Stimulated activated CD8-positive, alpha-beta memory T cell treated with anti-CD3 and anti-CD28 coated beads, Interleukin-15, amount 100 ng/mL, for 1 hour (primary cell): ENCODE measurements at places on chromosomes 6 and 20.

- no peak for DNase-seq
Observed at GRCh38 chr20:62286493-62287064, 16.2 kb upstream of the ADRM1 start.

DNA sequence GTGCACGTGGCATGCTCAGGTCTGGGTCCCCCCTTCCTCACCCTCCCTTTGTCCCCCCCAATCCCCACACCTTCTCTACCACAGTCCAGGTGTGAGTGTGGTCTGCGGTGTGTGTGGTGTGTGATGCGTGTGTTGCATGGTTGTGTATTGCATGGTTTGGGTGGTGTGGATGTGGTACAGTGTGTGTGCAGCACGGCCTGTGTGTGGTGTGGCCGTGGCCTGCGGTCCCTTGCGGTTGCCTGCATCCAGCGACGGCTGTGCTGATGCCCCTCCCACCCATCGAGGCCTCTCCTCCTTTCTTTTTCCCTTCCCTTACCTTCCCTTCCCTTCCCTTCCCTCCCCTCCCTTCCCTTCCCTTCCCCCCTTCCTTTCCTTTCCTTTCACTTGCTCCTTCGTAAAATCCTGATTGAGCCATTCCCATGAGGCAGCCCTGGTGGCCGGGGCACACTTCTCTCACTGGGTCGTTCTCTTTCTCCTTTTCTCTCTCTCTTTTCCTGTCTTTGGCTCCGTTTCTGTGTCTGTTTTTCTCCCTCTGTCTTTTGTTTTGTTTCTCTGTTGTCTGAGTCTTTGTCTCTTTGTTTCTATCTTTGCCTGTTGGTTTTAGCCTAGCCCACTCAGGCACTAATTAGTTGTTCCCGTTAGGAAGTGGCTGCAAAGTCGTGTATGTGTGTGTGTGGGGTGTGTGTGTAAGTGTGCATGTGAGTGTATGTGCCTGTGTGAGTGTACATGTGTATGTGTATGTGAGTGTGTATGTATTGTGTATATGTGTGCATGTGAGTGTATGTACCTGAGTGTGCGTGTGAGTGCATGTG lies 65.7 kb downstream of the SRC start:
- no peak for DNase-seq

DNA sequence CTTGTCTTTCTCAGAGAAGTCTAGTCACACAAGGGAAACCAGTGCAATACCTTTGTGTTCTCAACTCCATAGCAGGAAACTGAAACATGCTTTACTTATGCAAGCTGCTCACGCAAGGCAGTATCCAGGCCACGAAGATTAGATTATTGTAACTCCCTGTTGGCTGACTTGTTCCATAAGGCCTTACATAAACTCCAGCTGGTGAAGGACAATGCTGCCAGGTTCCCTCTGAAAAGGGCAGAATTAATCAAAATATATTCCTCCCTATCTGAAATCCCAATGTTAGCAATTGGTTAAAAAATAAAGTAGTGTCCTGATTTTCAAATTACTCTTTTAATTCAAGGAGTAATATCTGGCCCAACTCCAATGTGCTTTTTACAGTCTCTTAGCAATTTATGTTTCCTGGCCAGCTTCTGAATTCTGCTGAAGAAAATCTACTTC lies 966.6 kb downstream of the HACE1 start:
- no peak for DNase-seq

DNA sequence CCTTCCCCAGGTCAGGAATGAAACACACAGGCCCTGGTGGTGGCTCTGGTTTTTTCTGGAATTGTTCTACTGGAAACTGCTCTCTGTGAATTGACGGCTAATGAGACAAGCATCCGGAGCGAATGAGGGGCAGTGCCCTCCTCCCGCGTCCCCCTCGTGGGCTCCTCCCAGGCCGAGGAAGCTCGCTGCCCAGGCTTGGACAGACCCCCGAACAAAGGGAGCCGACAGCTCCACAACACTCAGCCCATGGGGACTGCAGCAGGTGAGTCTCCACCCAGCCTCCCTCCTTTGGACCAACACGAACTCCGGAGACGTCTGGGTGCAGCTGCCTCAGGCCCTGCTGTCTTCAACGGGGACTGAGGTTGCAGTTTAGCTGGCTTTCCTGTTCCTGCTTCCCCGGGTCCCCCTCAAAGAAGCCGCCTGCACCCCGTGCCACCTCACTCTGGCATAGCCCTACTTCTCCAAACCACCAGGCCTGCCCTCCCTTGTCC lies 31.3 kb upstream of the AFDN start:
- DNase-seq = no peak

- peak; percentile 14 for DNase-seq
Observed at GRCh38 chr20:44733341-44734069, 12.2 kb upstream of the KCNK15 start.

DNA sequence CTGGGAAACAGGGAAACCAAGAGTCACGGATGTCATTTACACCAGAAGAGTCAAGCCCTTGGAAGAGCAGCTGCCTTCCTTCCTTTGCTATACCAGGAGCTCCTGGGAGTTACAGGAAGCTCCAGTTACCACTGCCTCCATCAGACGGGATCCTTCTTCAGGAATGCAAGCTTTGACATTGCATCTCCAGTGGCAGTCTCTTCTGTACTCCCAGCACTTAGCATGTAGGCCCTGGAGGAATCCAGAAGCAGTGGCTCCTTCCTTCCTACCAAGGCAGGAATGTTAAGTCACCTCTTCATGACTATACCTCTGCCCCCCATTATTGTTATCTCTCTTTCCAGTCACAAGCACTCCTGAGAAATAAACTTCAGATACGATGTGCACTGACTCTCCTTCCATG lies 836.0 kb downstream of the MAFB start:
- no peak for DNase-seq

GRCh38 chr6:48471326-48471725 lies 360.3 kb upstream of the PTCHD4 start:
- DNase-seq = no peak

- no peak for DNase-seq
Observed at GRCh38 chr20:38770546-38770945, 22.3 kb downstream of the ACTR5 start.

DNA sequence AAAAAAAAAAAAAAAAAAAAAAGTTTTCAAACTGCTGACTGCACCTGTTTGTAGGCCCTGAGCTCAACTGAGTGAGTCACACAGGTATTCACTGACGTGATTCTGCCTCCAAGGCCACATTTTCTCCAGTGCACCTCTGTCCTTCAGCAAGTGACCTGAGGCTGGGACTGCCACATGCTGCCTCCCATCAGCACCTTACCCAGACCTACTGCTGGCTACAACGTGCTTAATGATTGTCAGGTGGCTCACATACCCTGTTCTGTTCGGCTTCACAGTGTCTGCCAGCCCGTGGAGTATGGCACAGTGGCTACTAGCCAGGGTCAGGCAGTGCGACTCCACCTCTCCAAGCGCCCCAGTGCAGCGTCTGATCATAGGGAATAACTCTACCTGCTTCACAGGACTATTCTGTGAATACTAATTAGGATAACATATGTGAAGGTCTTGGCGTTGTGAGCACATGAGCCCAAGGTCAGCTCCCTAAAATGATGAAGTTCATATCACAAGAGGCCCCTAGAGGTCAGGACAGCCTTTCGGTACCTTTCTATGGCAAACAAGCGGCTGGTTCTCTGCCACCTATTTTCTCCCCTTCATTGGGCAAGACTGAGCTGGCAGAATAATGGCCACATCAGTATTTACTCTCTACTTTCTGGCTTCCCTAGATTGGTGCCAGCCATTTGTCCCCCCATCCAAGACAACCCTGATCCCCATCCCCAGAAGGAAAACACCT lies 28.1 kb downstream of the RIPOR3 start:
- DNase-seq = no peak

- DNase-seq = no peak
Observed at GRCh38 chr6:958488-958887, 265.5 kb upstream of the EXOC2 start.

DNA sequence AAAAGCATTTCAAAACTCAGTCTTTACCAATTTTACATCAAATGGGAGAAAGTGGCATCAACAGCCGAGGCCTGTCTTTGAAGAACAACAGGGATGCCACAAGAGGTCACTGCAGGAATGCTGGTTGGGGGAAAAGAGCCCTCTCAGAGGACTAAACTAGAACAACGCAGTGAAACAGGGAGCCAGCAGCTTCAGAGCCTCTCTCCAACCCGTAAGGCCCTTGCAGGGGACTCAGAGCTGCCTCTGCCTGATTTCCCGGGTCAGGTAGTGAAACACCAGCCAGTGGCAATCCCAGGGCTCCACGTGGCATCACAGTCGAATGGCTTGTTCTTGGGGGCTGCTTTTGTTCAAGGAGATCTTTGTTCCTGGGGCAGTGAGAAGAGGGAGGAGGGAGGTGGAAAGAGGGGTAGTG lies 55.0 kb upstream of the KCNK16 start:
- DNase-seq = no peak

- no peak for DNase-seq
Observed at GRCh38 chr6:17900011-17900410, 87.4 kb downstream of the KIF13A start.

GRCh38 chr6:29815118-29815750 lies 12.4 kb upstream of the HLA-G start:
- DNase-seq = no peak

GRCh38 chr20:32201977-32202363 lies 5.6 kb downstream of the PLAGL2 start:
- DNase-seq = no peak

GRCh38 chr20:34951652-34952051 lies 4.0 kb downstream of the GSS start:
- no peak for DNase-seq

- DNase-seq = no peak
Observed at GRCh38 chr20:19735446-19735845, 22.6 kb upstream of the RIN2 start.

GRCh38 chr6:21555197-21555596 lies 38.4 kb upstream of the SOX4 start:
- DNase-seq = no peak

DNA sequence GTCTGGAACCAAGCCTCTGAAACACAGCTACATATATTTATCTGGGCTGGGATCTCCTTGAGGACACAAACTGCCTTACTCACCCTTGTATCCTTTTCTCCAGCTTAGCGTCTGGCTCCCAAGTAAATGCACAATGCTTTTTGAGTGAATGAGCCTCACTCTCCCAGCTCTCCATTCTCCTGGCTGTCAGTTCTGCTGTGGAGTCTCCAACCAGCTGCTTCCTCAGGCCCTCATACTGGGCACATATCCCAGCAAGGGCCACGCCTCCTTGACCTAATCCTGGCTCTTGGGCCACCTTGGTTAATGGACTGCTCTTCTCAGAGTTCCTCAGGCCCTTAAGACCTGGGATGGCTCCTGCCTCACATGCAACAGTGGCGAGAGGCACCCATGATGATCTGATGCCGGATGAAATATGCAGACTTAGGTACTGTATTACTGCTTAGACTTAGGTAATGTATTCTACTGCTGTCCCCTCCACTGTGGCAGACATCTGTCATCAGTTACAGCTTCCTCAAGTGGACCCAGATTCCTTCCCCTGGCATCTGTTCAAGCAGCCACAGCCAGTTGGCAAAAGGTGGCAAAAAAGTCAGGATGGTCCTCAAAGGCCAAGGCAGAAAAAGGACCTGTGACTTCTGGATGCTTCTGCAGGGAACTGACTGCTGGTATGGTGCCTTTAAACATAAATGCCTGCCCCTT lies 16.5 kb downstream of the SNHG17 start:
- no peak for DNase-seq

DNA sequence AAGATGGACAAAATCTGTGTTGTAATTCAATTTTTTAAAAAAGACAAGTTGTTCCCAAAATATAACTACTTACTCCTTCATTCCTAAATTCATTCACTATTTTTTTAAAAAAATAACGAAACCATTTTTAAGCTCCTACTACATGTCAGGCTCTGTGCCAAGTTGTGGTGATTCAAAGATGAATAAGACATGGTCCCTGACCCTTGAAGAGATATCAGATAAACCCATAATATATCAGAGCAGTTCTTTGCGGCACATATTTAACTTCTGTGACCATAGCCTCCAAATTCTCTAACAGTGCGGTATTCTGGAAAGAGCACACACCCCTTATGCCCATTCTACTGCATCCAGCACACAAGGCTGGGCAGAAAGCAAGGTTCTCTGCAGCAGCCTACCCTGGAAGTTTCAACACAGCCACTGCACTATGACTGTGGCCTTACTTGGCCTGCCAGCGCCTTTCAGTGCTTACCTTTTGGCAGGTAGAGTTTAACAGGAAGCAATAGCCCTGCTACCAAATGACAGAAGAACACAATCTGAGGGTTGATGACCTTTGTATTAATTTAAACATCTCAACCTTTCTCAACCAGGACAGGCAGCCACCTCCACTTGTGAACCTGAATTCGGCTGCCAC lies 406.5 kb downstream of the BTBD9 start:
- DNase-seq = no peak

DNA sequence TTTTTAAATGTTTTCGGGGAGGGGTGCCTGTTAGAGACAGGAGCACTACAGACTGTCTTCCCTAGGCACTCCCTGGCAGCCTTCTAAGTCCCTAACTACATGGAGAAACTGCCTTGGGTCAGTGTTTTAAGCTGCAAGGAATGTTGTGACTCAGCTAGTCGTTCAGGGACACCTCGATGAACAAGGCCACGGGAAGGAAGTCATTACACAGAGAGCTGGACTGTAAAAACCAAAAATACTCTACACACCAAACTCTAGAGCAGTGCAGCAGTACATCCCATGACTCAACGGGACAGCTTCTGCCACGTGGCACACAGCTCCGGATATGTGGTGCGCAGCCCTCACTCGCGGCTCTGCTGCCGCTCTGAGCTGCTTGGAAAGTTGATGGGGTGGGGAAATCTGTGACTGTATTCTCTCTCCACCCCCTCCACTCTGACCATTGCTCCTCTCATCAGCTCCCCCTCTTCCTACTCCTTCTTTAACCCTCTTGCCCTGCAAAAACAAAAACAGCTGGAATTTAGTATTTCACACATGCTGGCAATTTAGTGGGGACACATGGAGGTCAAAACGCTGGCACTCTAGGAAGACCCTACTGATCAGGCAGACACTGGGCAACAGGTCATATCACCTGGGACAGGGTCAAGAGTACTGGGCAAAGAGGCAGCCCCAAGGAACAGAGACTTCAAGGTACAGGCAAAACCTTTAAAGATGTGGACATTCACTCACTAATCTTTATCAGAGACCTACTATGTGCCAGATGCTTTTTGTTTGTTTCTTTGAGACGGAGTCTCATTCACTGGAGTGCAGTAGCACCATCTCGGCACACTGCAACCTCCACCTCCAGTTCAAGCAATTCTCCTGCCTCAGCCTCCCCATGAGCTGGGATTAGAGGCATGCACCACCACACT lies 10.9 kb upstream of the LPIN3 start:
- DNase-seq = peak; percentile 35

DNA sequence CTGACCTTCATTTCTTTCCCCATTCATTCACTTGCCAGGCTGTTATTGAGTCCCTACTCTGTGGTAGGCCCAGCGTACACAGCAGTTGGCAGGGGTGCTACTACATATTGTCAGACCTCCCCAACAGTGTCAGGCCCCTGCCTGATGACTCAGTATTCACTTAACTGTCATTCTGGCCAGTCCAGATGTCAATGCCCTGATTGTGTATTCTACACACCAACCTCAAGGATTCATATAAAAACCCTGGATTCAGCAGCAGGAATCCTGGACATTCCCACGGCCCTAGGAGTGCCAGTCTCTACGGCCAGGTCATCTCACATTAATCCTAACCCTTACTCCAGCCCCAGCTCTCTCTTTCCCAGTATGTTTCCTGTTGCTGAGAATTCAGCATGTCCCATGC lies 151.5 kb downstream of the TASP1 start:
- no peak for DNase-seq
